NCI-H1930 (cell line): ENCODE measurements at places on chromosomes 2 and 18.
A peak's percentile ranks its signal among the peaks of the same experiment; 100 is the strongest.

DNA sequence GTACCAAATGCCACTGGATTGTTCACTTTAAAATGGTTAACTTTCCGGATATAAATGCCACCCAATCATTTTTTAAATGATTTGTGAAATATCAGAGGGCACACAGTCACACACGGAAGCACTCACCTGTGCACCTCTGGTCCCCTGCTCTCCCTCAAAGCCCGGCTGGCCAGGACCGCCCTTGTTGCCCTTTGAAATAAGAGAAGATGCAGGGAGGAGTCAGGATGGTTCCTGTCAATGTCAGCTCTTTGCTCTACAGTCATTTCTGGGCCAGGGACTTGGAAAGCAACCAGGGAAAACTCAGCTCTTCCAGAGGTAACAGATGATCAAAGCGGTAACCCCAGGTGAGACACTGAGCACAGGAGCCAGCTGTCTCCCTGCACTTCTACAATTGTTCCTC, 60.7 kb downstream of the COL6A3 start:
- DNase-seq, result no peak

GRCh38 chr2:200483729-200484198, 26.1 kb downstream of the KCTD18 start:
- peak; percentile 12 for DNase-seq

GRCh38 chr18:77208964-77209363, 40.7 kb upstream of the GALR1 start:
- no peak for DNase-seq

GRCh38 chr2:218260742-218261422, at the start of gene GPBAR1:
Gene GPBAR1, plus strand, starts transcription at chr2:218261015. Its CDS starts 1,710 bp downstream, at chr2:218262725.
- no peak for DNase-seq

DNA sequence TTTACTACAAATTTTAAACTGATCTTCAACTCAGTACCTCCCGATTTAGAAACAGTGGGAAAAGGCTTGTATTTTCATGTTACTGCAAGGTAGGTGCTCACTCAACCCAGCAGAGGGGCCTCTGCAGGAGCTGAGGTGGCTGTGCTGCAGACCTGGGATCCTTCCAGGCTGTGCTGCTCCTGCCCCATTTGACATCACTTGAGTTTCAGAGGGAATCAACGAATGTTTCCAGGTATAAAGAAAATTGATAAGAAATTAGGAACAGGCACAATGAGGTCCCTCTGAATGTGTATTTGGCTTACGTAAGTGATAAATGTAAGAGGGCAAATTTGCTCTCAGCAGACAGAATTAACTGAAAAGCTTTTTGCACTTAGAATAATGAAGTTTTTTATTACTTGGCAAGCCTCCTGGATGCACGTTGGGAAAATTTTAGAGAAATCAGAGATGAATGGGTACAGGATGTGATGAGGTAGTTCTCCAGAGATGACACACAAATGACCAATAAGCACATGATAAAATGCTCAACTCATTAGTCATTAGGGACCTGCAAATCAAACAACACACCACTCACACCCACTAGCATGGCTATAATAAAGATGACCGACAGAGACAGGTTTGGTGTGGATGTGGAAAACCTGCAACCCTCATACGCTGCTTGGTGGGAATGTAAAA, 114.0 kb downstream of the NOL10 start:
- no peak for DNase-seq

DNA sequence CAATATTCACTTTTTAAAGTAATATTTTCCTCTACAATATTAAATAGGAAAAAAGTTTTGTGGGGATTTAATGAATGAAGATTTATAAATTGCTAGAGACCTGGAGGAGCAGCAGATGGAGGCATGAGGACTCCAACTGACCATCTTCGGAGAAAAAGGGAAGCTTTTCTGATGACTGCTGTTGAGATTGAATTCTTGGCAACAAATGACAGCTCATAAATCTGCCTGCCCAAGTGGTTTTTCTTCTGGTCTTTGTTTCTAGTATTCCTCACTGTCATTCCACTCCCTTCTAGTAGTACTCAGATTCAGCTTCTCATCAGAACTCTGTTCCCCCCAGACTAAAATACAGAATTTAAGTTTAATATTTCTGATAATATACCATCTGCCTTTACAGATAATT, 157.0 kb downstream of the EML6 start:
- no peak for DNase-seq

- DNase-seq, result no peak
Measured at GRCh38 chr2:112615051-112615450, 30.6 kb downstream of the CHCHD5 start.

- no peak for DNase-seq
Measured at GRCh38 chr2:183604065-183604464, 479.8 kb downstream of the NUP35 start.

DNA sequence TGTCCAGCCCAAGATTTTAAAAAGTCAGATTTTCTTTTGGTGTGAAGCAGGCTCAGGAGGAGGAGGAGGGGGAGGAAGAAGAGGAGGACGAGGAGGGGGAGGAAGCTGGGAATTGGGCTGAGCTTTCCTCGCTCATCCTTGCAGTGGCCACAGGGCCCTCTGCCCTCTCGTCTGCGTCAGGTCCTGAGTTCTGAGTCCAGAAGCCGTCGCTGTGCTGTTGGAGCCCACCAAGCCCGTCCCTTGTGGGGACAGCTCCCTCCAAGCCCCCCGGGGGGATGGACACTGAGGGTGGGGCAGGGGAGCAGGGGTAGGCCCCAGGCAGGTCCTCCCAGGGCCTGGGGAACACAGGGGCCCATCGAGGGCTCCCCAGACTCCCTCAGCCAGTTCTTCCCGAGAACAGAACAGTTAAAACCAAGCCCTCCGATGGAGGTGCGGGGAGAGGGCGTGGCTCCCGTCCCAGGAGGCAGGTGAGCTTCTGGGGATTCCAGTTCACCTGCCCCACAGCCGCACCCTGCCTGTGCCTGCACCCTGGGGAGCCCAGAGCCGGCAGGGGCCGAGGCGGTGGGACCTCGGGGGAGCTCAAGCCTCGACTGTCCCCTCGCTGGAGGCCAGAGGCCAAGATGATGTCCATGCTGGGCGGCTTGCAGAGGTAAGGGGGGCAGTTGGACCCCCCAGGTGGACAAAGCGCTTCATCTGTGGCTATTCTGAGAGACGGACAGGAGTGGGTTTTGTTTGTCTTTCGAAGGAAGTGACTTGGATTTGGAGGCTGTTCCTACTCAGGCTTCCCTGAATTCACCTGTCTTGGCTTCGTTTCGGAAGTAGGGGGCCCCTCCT, at the start of gene GAL3ST2:
Gene GAL3ST2 (plus strand): TSS at position 487 of the 834 bp plus-strand sequence. CDS start 134 bp downstream, at position 621.
- DNase-seq, result no peak
